ENCODE measurements at places on chromosomes 1 and 21.

DNA sequence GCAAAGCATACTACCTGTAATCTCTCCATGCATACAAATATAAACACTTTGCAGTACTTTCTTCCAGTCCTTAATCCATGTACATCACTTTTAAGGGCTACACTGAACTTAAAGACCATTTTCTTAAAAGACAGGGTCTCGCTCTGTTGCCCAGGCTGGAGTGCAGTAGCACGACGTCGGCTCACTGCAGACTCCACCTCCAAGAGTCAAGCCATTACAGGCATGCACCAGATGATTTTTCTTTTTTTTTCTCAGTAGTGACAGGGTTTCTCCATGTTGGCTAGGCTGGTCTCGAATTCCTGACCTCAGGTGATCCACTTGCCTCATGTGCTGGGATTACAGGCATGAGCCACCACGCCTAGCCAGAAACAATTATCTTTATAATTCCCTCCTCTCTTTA lies 22.9 kb downstream of the PUM1 start:
- DNase-seq, result no peak

GRCh38 chr21:43640400-43640799 lies 18.9 kb downstream of the HSF2BP start:
- no peak for DNase-seq

DNA sequence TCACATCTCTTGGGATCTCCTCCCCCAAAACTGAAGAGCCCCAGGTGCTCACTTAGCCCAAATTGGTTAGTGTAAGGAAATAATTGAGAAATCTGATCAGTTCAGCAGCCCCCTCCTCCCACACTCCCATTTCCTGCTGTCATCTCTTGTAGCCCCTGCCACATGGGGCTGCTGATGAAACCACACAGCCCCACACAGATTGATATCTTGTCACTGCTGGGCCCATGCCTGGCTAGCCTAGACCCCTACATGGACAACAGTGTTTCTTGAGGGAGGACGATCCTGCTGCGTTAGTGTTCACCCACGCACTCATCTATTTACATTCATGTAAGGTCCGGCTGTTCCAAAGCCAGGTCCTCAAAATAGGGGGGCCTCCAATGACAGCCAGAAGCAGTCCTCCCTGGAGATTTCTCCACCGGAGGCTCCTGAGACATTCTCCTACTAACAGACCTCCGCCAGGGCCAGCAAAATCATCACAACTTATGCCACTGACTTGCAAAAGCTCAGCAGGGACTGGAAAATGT lies 23.9 kb upstream of the RXRG start:
- no peak for DNase-seq

- DNase-seq, result no peak
These were observed 109.0 kb upstream of the IPO9 start for GRCh38 chr1:201719812-201720521.

- DNase-seq, result no peak
These were observed 870 bp downstream of the FBXO28 start for GRCh38 chr1:224114787-224115175.

GRCh38 chr1:161388639-161389038 lies 21.0 kb upstream of the CFAP126 start:
- DNase-seq, result no peak

DNA sequence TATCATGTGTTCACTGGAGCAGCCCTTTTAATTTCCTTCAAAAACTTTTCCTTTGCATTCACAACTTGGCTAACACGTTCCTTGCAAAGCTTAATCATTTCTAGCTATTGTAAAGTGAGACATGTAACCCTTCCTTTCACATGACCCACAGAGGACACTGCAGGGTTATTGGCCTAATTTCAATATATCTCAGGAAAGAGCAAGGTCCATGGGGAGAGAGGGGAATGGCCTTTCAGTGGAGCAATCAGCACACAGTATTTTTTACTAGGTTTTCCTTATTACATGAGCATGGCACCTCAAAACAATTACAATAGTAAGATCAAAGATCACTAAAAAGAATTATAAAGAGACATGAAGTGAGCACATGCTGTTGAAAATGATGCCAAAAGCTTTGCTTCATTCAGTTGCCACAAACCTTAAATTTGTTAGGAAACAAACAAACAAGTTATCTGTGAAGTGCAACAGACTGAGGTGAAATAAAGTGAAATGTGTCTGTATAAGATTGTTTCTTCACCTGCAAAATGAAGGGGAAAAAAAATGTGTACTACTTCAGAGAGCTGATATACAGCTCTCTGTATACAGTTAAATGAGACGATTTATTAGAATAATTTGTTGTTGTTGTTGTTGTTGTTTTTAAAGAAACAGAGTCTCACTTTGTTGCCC lies 61.5 kb downstream of the EIF4G3 start:
- DNase-seq, result no peak

- no peak for DNase-seq
These were observed 96.6 kb downstream of the PTPN14 start for GRCh38 chr1:214454569-214455396.
